Chondrocyte (in vitro differentiated cells): ENCODE measurements at places on chromosomes 13 and 19. TPM values are rescaled to one million over a fixed set of nuclear protein-coding genes. Genes with fewer than 3 reads are reported as not detected.

DNA sequence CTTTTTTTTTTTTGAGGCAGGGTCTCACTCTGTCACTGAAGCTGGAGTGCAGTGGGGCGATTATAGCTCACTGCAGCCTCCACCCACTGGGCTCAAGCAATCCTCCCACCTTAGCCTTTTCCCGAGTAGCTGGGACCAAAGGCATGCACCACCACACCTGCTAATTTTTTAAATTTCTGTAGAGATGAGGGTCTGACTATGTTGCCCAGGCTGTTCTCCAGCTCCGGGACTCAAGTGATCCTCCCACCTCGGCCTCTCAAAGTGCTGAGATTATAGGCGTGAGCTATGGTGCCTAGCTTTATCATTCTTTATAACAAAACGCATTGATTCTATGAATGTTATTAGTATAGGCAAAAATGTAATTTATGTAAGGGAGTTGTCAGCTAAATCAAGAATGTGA is 17.9 kb upstream of the LYPD3 start:
- H3K27me3 ChIP-seq = no peaks in the 10 kb centered on the region
- H3K27ac ChIP-seq = no peak overlapping the region
- no peaks in the 10 kb centered on the region for H3K4me1 ChIP-seq

GRCh38 chr13:31965361-31966066 is 66.1 kb upstream of the FRY start:
- peaks cover 10% of the 10 kb centered on the region for H3K36me3 ChIP-seq
- no peak for DNase-seq
- no peaks in the 10 kb centered on the region for H3K27me3 ChIP-seq
- peak overlapping the region; percentile 87 for H3K27ac ChIP-seq
- no peak overlapping the region for H3K4me3 ChIP-seq
- H3K4me1 ChIP-seq = peaks cover 74% of the 10 kb centered on the region

The ENOX1 gene
- total RNA-seq = 2.0 to 6.1 TPM (median 2.3 TPM) in 3 replicates

DNA sequence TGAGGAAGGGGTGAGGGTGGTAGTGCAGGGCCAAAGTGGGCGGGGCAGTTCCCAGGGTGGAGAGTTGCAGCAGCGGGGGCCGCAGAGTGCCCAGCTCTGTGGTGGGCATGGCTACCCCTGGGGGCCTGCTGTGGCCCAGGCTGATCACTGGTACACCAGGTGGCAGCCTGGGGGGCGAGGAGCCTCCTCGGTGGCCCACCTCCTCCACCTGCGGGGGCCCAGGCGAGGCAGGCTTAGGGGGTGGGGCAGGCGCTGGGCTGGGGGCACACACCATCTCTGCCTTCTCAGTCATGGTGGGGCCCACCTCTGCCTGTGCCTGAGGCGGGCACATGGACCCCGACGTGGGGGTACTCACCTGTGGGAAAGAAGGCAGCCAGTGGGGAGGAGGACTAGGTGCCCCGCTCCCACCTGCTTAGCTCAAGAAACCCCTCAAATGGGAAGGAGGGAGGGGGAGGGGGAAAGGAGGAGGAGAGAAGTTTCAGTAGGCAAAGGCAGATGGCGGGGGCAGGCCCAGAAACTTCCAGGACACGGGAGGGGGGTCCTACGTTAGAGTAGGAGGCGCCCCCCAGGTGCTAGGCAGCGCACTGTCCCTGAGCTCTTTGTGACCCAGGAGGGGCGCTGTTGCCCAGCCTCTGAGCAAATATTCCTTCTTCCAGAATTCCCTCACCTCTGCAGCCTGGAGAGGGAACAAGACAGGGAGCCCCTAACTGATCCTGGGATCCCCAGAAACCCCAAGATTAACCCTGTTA is 1.6 kb downstream of the LYL1 start:
- peaks cover 14% of the 10 kb centered on the region for H3K4me1 ChIP-seq
- no peak overlapping the region for H3K27ac ChIP-seq
- H3K27me3 ChIP-seq = peaks cover 10% of the 10 kb centered on the region
- H3K36me3 ChIP-seq = peaks cover 5% of the 10 kb centered on the region
- H3K4me3 ChIP-seq = no peak overlapping the region

- no peaks in the 10 kb centered on the region for H3K36me3 ChIP-seq
- H3K27me3 ChIP-seq = no peaks in the 10 kb centered on the region
- no peak overlapping the region for H3K4me3 ChIP-seq
- DNase-seq = no peak
These were observed 5.3 kb upstream of the GRTP1 start for GRCh38 chr13:113369189-113369588.

- peaks cover 15% of the 10 kb centered on the region for H3K36me3 ChIP-seq
- peak overlapping the region; percentile 91 for H3K4me3 ChIP-seq
- DNase-seq = no peak
- H3K4me1 ChIP-seq = peaks cover 47% of the 10 kb centered on the region
These were observed 1.7 kb downstream of the JUND start for GRCh38 chr19:18279516-18280246.

DNA sequence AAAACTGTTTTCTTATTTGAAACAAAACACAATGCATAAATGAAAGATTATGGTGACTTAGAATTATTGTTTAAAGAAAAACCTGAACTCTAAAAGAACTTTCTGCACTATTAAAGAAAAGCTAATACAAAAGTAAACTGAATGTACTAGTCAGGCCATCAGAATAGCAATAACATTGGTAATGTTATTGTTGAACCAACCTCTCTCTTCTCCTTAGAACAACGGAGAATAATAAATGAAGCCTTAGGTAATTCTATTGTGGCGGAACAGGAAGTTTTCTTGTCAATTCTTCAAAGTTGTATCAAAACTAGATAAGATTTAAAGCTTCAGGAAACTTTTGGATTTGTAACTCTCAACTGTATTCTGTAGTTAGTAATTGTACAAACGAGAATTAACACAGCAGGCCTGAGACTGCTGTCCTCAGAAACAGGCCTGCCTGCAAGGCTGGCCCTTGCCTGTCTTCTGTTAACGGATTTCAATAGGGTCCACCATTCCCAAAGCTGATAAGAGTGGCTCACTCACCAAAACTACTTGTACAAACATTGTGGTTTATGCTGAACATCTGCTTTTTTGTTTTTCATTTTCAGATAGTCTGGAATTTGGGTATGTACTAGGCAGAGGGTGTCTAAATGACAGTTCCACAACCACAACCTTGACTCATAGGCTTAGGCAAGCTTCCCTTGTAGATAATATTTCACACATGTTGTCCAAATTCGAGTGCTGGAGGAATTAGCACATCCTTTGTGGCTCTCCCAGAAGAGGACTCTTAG is 825.8 kb downstream of the GPC5 start:
- H3K36me3 ChIP-seq = no peaks in the 10 kb centered on the region
- no peak for DNase-seq
- no peaks in the 10 kb centered on the region for H3K27me3 ChIP-seq
- peaks cover 33% of the 10 kb centered on the region for H3K4me1 ChIP-seq
- H3K27ac ChIP-seq = peak overlapping the region; percentile 25
- H3K4me3 ChIP-seq = no peak overlapping the region

DNA sequence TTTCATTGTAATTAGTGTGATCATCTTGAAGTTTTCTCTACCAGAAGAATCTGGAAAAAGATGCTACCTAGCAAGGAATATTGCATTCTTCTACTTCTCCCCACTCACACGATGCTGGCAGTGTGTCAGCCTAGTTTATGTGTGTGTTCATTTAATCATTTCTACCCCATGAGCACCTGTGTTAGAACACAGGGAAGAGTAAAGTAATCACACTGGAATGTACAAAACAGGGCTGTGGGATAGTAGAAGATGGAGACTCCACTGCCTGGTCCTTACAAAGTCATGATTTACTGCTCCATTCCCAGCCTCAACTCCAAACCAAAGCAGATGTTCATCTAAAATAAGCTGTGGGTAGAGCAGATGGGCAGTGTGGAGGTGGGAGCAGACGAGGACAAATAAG is 47.7 kb upstream of the RGCC start:
- no peak for DNase-seq
- no peak overlapping the region for H3K4me3 ChIP-seq
- peaks cover 3% of the 10 kb centered on the region for H3K27me3 ChIP-seq
- no peaks in the 10 kb centered on the region for H3K36me3 ChIP-seq
- no peaks in the 10 kb centered on the region for H3K4me1 ChIP-seq
- H3K27ac ChIP-seq = no peak overlapping the region
